ENCODE measurements at places on chromosomes 6 and 20. TPM values are rescaled to one million over a fixed set of nuclear protein-coding genes. Genes with fewer than 3 reads are reported as not detected.

Gene GSTA2
- not detected for total RNA-seq

Gene OTOR
- total RNA-seq = not detected

Gene NNAT
- total RNA-seq = 0.93 TPM

Gene SIRT5
- 14.3 TPM for total RNA-seq

Gene SPATA2
- total RNA-seq = 10.8 TPM

Gene GABRR1
- total RNA-seq = not detected

Measured in activated T-cell treated with anti-CD3 and anti-CD28 coated beads, Interleukin-2, amount 50 U/mL, for 72 hours (primary cell).